ENCODE measurements at places on chromosomes 7 and 10.

DNA sequence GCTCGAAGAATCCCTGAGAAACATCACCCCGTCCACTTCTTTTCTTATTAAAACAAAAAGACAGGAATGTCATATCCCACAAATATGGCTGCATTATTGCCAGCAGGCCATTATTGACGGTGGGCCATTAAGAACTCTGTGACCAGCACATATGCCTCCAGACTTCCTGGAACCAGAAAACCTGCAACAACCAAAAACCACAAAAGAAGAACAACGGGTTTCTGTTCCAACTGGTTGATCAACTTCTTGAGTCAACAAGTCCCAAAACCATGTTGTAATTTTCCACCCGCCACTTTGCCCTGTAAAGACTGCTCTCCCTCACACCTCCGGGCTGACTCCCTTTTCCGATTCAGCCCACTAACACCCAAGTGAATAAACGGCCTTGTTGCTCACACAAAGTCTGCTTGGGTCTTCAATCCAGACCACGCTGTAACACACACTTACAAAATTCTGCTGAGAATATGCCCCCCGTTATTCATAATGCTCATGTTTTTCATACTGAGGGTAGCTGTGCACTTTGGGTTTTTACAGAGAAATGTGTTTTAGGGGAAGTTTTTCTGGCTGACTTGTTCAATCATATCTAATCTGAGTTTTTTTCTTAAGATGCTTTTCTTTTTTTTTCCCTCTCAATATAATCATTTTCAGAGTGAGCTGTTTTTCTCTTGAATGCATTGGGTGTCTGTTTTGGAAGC is 20.7 kb downstream of the ZNF107 start:
- no peak for DNase-seq

DNA sequence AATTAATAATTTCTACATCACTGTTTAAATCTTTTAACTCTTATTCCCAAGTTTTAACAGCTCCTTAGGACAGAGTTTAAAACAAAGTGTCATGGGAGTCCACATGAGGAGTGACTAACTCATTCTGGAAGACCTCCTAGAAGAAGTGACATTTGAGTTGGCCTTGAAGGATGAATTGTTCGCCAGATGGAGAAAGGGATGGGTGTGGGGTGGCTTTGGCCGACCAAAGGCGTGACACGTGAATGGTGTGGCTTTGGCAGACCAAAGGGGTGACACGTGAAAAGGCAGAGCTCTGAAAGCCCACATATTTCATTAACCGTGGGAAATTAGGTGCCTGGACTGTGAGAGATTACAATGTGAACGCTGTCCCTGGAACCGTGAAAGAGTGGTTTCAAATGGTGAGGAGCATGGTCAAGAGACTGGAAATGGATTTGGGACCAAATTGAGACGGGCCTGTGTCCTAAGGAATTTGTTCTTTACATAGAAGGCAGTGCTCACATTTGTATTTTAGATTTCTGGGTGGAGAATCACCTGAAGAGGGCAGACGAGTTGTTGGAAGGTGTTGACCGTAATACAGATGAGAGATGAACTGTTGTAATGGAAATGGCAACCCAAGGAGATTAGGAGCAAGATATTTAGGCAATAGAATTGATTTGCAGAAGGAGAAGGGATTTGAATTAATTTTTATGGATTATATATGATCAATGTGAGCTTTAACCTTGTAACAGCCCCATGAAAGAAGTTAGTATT is 228.1 kb downstream of the BICC1 start:
- no peak for DNase-seq

GRCh38 chr10:12377658-12378290 is 28.4 kb downstream of the CAMK1D start:
- DNase-seq, result no peak

DNA sequence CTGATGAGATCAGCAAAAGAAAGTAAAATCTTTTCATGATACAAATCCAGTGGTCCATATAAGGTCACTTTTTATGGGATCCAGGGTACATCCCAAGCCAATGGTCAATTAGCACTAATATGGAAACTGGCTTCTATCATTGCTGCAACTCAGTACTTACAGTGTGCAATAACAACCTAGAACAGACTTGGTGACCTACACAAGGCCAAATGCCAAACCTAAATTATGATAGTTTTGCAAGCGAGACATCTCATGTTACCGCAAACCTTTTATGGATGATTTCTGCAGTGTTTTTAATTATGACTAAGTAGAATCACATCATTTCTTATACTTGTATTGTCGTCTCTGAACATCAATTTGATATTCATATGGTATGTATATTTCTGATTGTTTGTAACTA is 583.5 kb upstream of the SEMA3D start:
- DNase-seq, result no peak

DNA sequence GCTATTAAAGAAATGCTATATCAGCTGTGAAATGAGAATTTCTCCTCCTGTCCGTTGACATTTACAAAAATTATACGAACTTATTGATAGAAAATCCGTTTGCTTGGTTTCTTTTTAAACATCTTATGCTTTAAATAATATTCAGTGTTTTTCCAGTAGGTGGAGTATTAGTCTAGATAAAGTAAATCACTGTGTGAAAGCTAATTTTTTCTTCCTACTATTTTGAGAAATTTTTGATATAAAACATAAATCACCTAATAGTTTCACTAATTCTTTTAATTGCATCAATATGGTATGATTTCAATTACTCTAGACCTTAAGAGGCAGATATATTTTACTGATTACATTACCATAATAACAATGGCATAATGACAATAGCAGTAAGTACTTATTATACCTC is 335.2 kb upstream of the C7orf33 start:
- DNase-seq, result no peak

DNA sequence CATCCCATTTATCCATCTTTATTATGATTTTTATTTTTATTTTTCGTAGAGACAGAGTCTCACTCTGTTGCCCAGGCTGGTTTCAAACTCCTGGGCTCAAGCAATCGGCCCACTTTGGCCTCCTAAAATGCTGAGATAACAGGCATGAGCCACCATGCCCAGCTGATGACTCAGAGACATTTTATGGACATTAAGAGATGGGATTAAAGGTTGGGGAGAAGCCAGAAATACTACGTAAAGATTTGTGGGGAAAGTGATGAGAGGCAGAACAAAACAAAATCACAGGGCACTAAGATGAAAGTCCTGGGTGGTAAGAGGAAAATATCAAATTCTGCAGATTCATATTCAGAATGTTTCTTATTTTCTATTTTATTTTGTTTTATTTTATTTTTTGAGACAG is 7.6 kb downstream of the WNT8B start:
- DNase-seq, result no peak

GRCh38 chr10:119428789-119429188 is 113.7 kb downstream of the RGS10 start:
- no peak for DNase-seq

DNA sequence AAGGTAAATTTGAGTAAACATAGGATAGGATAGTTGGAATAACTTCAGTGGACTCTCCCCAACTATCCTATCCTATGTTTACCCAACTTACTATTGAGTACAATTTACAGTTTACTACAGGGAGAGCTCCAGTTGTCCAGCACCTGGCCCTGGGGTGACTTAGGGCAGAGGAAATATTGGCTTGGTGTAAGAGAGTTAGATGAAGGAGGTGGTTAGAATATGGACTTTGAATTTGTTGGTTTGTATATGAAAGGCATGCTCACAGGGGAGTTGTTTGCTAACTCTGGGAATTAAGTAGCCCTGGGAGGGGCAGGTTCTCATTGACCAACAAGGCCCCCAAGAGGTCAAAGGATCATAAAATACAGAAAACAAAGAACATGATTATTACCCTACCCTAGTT is 497.7 kb downstream of the ARL4A start:
- DNase-seq, result no peak

GRCh38 chr7:155985518-155986250 is 173.4 kb upstream of the SHH start:
- no peak for DNase-seq

DNA sequence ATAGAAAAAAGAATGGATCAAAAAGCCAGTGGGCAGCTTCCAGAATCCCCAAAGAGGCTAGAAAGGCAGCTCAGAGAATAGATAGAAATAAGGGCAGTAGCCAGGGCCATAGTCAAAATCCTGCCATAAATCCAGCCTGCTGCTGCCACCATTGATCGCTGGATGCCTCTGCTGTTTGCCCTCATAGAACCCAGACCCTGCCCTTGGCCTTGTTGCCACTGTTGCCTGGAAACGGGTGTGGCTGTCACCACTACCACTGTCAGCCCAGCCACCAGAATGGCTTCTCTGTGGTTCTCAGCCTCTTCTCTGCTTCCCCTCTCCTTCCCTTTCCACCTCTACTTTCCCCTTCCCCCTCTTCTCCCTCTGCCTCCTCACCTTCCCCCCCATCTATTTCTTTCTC is 57.8 kb downstream of the HHEX start:
- no peak for DNase-seq

DNA sequence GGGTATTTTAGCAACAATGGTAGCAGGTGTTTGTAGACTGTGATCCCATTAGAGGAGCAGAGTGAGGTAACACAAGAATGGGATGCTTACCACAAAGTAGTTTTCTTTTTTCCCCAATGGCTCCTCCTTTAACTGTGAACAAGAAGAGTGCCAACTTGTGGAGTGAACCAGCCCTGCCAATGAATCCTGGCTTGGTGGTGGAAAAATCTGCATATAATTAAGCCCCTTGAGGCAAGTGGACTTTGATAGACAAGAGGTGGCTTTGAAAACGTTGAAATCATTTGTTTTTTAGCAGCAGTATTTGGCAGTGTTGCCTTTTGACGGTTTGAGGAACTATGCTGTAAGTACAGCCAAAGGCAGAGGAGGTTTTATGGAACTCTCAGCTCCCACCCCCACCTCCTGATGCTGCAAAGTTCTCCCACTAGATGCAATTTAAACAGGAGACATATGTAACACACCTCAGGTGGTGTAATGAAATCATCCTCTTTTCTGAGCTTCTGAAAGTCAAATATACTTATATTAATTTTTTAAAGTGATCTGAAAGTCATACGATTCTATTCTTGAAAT is 295.6 kb downstream of the DPP6 start:
- DNase-seq, result no peak

GRCh38 chr10:32142646-32143045 is 86.4 kb upstream of the KIF5B start:
- DNase-seq, result no peak

- no peak for DNase-seq
Observed at GRCh38 chr10:22148961-22149360, 68.9 kb downstream of the EBLN1 start.

DNA sequence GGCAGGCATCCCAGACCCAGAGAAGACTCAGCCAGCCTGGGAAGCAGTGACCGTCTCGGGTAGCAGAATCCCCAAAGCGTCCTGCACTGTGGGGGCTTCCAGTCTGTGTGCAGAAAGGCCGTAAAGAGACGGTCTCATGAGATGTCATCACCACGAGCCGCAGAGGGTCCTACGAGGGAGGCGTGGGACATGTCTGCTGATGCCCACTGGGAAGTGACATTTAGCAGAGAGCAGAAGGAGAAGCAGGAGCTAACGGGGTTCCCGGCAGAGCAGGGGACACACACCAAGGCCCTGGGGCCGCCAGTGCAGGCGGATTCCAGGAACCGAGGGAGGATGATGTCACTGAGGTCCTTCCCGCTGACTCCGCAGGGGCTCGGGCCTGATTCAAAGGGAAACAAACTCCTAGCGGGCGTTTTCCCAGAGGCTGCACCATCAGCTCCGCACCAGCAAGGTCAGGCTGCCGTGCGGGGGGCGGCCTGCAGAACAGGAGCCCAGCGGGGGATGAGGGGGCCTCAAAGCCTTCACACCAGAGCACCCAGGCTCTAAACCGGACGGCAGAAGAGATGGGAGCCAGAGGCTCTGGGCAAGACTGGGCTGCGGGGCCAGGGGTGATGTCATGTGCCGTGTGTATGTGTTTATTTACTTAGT is 85.4 kb upstream of the PDGFA start:
- DNase-seq, result no peak

Measured in NCI-H526 (cell line).